ENCODE measurements at places on chromosomes 6 and 20.

- H3K4me3 ChIP-seq: no peak overlapping the region
- no peak overlapping the region for H3K27ac ChIP-seq
- DNase-seq: no peak
- no peaks in the 10 kb centered on the region for H3K36me3 ChIP-seq
- no peaks in the 10 kb centered on the region for H3K27me3 ChIP-seq
Observed at GRCh38 chr6:107340881-107341280, 118.5 kb downstream of the PDSS2 start.

DNA sequence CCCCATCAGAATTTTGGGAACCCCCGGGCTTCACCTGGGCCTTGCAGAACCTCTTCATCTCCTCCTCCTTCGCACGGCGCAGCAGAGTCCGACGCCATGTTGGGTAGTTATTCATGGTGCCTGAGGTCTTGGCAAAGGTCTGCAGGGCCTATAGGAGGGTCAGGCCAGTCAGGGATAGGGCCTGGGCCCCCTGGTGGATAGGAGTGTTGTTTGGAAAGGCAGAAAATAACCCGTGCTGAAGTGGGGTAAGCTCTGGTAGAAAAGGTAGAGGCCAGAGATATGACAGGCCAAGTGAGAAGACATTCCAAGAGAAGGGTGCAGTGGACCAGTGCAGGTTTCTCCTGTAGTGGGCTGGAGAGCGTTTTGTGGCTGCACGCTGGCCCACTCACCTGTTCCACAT, 4.9 kb downstream of the SMPD2 start:
- no peak overlapping the region for H3K4me3 ChIP-seq
- H3K27ac ChIP-seq: no peak overlapping the region
- H3K4me1 ChIP-seq: peaks cover 20% of the 10 kb centered on the region
- no peaks in the 10 kb centered on the region for H3K27me3 ChIP-seq

DNA sequence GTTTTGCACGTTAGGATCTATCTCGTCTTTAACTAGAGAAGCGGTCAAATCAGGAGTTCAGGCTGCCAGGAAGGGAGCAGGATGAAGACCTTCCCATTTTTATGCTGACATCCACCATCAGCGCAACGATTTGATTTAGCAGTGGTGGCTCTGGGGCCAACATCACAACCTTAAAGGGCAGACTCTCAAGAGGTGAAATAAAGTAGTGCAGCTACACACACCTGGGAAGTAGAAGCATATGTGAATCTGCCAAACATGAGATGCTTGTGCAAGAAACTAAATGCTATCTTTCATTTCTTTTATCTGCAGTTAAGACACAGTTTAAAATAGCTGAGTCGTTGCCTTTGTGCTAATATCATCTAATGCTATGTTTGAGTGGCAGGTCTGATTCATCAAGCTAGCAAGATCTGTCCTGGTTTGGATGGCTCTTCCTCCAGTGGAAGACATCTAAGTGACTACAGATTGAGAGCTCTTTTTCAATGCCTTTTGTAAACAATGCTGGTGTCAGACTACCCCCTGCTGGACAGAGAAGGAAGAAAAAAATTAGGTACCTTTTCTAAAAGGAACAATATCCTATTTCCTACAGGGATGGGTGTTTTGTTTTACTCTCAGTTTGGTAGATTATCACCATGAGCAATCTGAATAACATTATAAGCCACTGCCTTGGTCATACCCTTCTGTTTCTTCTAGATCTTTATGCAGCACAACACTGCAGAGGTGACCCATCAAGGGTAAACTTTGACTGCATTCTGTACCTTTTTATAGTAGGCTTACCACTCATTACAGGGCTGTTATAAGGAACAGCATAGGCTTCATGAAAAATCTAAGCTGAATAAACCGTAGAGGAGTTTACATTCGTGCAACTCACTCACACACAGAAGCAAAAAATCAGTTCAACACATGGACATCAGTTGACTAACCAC, 171.6 kb upstream of the FBXL4 start:
- no peaks in the 10 kb centered on the region for H3K36me3 ChIP-seq
- no peak overlapping the region for H3K4me3 ChIP-seq
- peak; percentile 2 for DNase-seq
- no peaks in the 10 kb centered on the region for H3K4me1 ChIP-seq
- H3K27ac ChIP-seq: no peak overlapping the region
- peaks cover 2% of the 10 kb centered on the region for H3K27me3 ChIP-seq

GRCh38 chr6:5997420-5997987, 9.2 kb downstream of the NRN1 start:
- no peak for DNase-seq
- peaks cover 95% of the 10 kb centered on the region for H3K27me3 ChIP-seq
- H3K36me3 ChIP-seq: no peaks in the 10 kb centered on the region

DNA sequence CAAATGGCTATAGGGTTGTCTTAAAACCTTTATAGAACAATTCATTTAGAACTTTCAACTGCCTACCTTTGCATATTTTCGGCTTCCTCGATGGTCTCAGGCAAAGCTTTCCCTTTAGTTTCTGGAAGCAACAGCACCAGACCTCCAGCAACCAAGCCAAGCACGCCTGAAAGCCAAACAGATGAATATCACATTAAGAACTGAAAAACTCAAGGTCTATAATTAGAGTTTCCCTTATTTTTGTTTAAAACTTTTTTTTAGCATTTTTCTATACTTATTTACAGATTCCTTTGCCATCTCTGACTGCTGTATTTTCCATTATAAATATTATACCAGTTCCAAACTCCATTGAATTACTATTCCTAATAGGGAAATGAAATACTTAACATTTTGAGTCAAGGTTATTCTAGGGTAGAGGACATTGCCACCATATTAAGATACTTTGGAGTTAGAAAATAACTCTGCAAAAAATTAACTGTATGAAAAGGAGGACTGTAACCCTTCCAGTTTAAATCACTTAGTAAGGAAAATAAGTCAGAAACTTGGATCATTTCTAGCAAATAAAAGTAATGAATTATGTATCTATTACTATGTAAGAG, 33.9 kb downstream of the SLC22A2 start:
- no peak overlapping the region for H3K4me3 ChIP-seq
- no peaks in the 10 kb centered on the region for H3K27me3 ChIP-seq
- no peak for DNase-seq
- no peaks in the 10 kb centered on the region for H3K36me3 ChIP-seq

DNA sequence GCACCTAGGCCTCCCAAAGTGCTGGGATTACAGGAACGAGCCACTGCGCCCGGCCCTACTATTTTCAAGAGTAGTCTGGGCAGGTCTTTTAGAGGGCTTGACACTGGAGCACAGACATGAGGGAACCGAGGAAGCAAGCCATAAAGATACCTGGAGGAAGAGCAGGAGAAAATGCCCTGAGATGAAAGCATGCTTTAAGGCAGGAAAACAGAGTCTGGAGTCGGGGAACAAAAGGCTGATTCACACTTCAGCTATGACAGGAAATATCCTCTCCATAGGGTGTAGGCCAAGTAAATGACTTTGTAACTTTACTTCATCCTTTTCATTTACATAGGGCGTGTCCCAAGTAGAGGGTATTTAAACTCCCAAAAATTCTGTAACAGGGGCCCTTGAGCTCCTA, 4.3 kb upstream of the SERINC3 start:
- no peaks in the 10 kb centered on the region for H3K36me3 ChIP-seq
- no peak for DNase-seq
- H3K27me3 ChIP-seq: no peaks in the 10 kb centered on the region
- peaks cover 4% of the 10 kb centered on the region for H3K4me1 ChIP-seq

GRCh38 chr6:2799936-2800527, 34.8 kb downstream of the WRNIP1 start:
- H3K4me1 ChIP-seq: no peaks in the 10 kb centered on the region
- no peak overlapping the region for H3K4me3 ChIP-seq
- no peaks in the 10 kb centered on the region for H3K36me3 ChIP-seq
- no peaks in the 10 kb centered on the region for H3K27me3 ChIP-seq

DNA sequence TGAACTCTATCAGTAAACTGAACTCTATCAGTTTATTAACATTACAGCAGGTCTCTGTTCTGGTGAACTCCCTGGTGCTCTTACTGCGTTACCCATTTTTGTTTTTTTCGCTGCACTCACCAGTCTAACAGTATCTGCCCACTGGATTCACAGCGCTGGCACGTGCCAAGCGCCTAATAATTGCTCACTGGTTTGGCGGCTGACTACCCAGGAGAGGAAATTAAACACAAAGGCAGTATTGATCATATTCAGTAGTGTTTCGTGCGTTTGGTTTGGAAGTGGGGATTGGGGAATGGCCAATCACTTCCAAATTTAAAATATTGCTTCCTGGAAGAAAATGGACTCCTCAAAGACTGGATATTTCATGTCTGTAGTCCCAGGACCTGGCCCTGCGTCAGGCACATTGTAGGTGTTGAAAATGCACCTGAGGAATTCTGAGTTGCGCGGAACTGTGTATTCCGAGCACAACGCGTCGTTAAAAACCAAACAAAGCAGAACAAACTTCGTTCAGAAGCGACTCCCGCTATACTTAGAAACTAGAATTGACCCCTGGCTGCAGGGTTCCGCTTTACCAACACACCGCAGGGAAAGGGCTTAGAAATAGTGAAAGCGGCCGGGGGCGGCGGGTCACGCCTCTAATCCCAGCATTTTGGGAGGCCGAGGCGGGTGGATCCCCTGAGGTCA, 1.1 kb upstream of the RPS12 start:
- H3K27ac ChIP-seq: peak overlapping the region; percentile 82
- peaks cover 20% of the 10 kb centered on the region for H3K4me1 ChIP-seq
- H3K27me3 ChIP-seq: no peaks in the 10 kb centered on the region
- H3K4me3 ChIP-seq: peak overlapping the region; percentile 72
- peak; percentile 16 for DNase-seq

GRCh38 chr6:143601504-143601903, 76.3 kb upstream of the PHACTR2 start:
- DNase-seq: no peak
- H3K27ac ChIP-seq: no peak overlapping the region
- no peaks in the 10 kb centered on the region for H3K27me3 ChIP-seq
- peaks cover 8% of the 10 kb centered on the region for H3K4me1 ChIP-seq
- H3K36me3 ChIP-seq: no peaks in the 10 kb centered on the region

DNA sequence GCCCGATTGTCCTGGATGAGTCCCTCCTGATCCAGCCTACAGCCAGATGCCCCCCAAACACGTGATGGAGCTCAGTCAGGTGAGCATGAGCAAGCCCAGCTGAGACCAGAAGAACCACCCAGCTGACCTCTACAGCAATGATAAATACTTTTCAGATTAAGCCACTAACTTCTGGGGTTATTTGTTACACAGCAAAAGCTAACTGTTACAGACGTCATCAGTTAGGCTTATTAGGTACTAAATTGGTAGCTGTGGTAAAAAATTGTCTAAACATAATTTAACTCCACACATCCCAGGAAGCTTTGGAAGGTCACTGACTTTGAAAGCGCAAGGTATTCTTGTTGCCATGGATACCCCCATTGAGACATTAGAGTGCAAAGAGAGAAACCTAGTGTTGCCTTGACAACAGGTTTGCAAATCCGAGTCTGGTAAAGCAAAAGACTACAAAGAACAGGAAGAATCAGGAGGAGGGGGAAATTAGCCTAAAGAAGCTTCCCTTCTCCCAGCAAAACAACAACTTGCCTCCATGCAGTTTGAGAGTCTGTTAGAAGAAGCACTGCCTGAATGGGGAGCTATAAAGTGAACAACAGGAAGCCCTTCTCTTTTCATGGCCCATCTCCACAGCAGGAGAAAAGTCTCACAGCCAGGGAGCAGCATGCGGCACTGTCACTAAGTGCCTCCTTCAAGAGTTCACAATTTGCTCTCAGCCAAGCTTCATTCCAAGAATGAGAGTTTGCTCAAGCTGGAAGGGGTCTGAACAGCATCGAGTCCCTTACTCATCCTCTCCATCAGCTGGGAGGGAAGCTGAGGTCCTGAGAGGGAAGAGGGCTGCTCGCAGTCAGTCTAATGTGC, 41.7 kb upstream of the ZNF831 start:
- H3K36me3 ChIP-seq: no peaks in the 10 kb centered on the region
- no peaks in the 10 kb centered on the region for H3K27me3 ChIP-seq
- no peak for DNase-seq
- H3K4me1 ChIP-seq: peaks cover 68% of the 10 kb centered on the region
- peak overlapping the region; percentile 79 for H3K27ac ChIP-seq

DNA sequence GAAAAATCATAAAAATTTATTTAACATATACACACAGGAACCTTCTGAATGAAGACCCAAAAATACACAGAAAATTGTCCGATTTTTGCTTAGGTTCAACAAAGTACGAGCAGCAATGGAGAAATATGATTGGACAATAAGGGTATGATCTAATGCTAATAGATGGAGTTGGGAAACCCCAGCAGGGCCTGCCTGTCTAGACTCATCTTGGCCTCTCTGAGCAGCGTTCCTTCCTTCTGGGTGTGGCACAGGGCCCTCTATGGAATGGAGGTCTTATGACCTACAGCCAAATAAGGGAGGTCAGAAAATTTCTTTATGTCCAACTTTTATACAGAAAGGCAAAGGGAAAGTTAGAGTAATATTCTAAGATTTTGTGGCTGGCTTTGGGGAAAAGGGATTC, 27.7 kb upstream of the ENPP4 start:
- H3K4me3 ChIP-seq: no peak overlapping the region
- H3K27me3 ChIP-seq: no peaks in the 10 kb centered on the region
- no peaks in the 10 kb centered on the region for H3K36me3 ChIP-seq

GRCh38 chr6:37819802-37820717, 533 bp downstream of the ZFAND3 start:
- peak; percentile 52 for DNase-seq
- H3K4me1 ChIP-seq: peaks cover 24% of the 10 kb centered on the region
- peak overlapping the region; percentile 99 for H3K27ac ChIP-seq
- no peaks in the 10 kb centered on the region for H3K27me3 ChIP-seq

DNA sequence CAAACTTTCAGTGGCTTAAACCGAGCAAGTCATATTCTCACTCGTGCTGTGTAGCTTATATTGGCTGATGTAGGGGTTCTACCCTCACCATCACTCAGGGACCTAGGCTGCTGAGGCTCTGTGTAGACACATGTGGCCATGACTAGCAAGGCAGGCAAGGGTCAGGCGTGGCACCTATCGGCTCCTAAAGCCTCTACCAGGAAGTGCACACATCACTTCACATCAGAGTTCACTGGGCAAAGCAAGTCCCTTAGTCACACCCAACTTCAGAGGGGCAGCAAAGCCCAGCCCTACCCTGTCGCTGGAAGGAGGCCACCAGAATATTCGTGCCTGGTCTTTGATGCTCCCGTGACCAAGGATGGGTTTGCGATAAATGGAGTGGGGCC, 42.9 kb downstream of the PPP1R14C start:
- H3K4me3 ChIP-seq: no peak overlapping the region
- no peak for DNase-seq
- H3K27ac ChIP-seq: no peak overlapping the region

GRCh38 chr6:167442245-167442644, 117.4 kb downstream of the TTLL2 start:
- H3K4me1 ChIP-seq: no peaks in the 10 kb centered on the region
- DNase-seq: no peak
- H3K27me3 ChIP-seq: no peaks in the 10 kb centered on the region
- no peaks in the 10 kb centered on the region for H3K36me3 ChIP-seq
- H3K27ac ChIP-seq: no peak overlapping the region

DNA sequence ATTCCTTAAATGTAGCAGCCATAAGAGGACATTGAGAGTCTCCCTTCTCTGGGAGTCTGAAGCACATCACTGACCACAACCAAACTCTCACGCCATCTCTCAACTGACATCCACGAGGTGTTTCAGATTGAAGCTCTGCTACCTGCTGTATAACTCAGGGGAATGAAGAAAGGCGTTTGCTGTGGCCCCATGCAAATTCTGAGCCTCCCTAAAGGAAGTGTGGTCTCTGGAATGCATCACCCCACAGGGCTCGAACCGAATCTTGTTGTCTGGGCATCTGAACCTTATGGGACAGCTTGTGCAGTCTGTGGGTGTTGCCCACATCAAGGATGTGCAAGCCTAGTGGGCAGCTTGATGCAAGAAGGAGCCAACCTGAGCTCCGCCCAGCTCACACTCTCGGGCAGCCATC, 10.9 kb downstream of the PMEPA1 start:
- no peak overlapping the region for H3K4me3 ChIP-seq
- no peak overlapping the region for H3K27ac ChIP-seq
- H3K27me3 ChIP-seq: no peaks in the 10 kb centered on the region
- H3K4me1 ChIP-seq: no peaks in the 10 kb centered on the region

All from effector memory CD4-positive, alpha-beta T cell (primary cell).